ENCODE measurements at places on chromosomes 12 and 14. TPM values are rescaled to one million over a fixed set of nuclear protein-coding genes. Genes with fewer than 3 reads are reported as not detected.

DNA sequence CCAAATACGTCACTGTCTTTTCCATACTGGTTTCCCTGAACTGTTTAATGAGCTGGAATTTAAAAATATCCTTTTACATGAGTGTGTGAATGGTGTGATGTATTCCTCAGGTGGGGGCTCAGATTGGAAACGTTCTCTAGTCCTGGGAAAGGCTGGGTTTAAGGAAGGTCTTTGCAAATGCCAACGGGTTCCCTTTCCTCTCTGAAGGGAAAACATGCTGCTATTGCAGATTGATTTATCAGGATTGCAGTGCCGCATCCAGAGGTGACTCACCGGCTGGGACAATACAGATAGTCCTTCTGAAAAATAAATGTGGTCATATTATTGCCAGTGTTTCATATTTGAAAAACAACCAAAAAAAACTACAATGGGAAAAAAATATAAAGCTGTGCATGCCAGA lies 193.1 kb upstream of the FLRT2 start:
- DNase-seq = no peak

DNA sequence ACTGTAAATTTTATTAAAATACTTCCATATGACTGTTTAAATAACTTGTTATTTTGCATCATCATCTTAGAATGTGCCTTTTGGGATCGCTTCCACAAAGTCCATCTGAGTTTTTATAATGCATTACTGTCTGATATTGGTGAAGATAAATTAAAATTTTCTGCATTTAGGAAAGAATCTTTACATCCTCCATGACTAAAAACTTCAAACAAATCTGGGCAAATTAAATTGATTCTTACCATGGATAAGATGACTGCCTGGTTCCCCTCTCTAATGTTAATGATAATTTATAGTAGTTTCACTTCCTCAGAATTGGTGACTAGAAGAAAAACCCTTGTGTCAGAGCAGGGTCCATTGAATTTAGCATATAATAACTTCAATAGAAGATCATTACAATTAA lies 94.7 kb upstream of the SLC38A4 start:
- DNase-seq = no peak

The CACNA1C gene
- 0.14 TPM for total RNA-seq

The STON2 gene
- total RNA-seq = 0.30 TPM
